Activated naive CD4-positive, alpha-beta T cell treated with Interleukin-2 at 50 U/mL for 16 hours (primary cell): ENCODE measurements at places on chromosomes 2 and 18.

DNA sequence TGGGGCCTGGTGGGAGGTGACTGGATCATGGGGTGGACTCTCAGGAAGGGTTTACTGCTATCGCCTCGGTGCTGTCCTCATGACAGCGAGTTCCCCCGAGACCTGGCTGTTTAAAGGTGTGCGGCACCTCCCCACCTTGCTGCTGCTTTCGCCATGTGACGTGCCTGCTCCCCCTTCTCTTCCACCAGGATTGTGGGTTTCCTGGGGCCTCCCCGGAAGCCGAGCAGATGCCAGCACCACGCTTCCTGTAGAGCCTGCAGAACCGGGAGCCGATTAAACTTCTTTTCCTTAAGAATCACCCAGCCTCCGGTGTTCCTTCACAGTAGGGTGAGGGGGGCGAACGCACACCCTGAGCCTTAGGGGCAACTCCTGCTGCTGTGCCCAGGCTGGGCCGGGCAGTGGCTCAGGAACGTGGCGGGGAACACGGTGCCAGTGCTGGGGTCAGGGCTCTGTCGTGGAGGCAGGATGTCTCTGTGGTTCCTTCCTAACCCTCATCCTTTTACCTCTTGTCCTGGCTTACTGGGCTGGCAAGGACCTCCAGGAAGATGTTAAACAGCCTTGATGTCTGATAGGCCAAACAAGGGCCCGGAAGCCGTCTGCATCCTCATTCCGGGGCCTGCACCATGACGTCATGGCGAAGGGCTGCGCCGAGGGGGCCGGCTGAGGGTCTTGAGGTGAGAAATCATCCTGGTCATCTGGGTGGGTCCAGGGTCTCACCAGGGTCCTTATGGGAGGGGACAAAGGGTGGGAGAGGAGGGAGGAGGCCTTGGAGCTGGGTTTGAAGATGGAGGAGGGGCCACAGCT, 12.7 kb downstream of the NEU4 start:
- DNase-seq = no peak

GRCh38 chr2:98664323-98664722, 55.9 kb downstream of the UNC50 start:
- peak; percentile 58 for DNase-seq

- no peak for DNase-seq
Observed at GRCh38 chr2:180655393-180655792, 325.0 kb upstream of the UBE2E3 start.

DNA sequence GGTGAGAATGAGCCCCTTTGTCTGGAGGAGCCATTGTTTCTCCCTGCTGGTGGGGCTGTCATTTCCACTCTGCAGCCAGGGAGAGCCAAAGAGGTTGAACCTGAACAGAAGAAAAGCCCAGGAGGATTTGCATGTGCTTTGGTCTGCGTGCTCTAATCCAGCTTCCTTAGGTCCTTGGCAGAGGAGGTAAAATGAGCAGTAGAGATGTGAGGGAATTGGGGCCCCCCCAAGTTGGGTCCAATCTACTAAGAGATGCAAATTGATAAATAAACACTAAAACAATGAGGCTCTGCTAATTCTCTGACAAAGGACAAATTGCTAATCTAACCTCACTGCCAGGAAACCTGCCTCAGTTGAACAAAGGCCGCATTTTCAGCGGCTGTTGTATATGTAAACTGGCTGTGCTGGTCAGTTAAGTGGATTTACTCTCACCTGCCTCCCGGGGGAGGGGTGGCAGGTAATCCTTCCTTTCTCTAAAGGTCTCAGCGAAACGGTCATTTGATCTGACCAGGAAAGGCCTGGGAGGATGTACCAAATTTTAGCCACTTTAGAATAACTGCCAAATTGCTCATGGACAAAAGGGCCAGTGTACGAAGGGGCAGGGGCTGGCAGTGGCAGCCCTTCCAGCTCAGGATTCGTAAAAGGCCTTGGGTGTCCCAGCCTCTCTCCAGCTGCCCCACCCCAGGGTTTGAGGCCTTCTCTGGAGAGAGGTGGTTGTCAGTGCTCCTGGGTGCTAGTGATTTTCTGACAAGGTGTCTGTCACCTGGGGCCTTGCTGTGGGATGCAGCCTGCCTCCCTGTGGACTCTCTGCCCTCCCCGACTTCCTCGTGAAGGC, 193.6 kb downstream of the MIB1 start:
- no peak for DNase-seq

DNA sequence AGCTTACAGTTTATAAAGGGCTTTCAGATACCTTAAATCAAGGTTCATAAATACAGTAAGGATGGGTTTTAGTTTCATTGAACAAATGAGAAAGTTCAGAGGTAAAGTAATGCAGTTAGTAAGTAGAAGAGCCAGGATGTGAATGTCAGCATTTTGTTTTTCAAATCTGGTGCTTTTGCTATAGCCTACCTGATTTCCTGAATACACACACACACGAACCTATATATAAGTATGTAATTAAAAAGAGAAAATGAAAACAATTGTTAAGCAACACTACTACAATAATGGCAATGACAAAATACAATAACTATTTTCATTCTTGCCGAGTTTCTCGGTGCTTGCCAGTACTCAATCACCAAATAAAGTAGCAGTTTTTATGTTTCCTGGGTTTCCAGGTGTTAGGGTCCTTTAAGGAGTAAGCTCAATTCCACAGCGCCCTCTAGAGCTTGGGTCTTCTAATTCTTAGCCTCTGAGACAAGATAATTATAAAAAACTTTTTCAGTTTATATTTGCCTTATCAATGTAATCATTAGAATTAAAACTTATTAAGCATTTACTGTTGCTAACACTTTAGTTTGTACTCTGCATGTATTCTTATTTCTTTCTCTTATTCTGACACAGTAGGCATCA, 512.9 kb upstream of the ACVR2A start:
- DNase-seq = peak; percentile 52
